ENCODE measurements at places on chromosomes 3 and 15.

DNA sequence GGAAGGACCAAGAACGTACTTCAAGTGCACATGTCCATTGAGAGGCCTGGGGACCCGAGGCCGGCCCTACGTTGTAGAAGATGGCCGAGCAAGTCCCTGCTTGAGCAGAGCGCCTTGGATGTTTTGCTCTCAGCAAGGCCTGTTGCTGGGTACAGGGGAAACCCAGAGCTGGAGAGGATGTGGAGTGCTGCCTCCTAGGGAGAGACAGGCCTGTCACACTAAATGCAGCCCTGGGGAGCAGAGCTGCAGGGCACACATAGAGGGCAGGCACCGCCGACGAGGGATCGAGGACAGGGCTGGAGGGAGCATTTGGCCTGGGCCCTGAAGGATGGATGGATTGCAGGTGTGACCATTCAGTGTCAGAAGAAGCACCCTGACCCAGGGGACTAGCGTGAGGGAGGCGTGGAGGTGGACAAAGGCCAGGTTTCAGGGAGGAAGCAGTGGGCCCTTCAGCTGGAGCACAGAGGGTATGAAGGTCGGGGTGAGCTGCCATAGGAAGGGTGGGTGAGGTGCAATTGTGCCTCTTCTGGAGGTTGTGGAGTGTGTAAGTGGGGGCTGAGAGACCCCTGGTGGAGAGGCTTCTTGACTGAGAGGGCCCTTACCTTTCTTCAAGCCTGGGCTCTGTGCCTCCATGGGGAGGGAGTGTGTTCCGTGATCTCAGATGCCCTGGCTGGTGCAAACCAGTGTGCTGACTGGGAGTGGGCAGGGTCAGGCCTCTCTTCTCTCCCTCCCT lies 142.4 kb downstream of the CHDH start:
- peak; percentile 41 for DNase-seq

GRCh38 chr15:41983221-41983620 lies 10.9 kb upstream of the EHD4 start:
- no peak for DNase-seq

- no peak for DNase-seq
These were observed 2.1 kb downstream of the MYD88 start for GRCh38 chr3:38140326-38141172.

DNA sequence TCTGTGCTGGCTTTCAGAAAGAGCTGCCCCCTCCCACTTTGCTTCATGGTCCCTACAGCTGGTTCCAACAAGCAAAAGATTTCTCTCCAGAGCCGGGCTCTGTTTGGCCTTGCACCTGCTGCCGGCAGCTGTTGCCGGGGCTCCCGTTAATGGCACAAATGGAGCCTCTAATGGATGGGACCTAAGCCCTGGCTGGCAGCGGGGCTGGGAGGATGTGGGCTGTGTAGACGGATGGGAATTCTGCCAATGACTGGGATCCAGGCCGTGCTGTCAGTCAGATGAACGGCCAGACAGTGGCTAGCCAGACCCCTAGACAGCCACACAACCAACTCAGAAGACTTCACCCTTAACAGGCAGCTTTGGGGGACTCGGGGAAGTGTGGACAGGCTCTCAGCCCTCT lies 88.0 kb downstream of the RPLP1 start:
- no peak for DNase-seq

DNA sequence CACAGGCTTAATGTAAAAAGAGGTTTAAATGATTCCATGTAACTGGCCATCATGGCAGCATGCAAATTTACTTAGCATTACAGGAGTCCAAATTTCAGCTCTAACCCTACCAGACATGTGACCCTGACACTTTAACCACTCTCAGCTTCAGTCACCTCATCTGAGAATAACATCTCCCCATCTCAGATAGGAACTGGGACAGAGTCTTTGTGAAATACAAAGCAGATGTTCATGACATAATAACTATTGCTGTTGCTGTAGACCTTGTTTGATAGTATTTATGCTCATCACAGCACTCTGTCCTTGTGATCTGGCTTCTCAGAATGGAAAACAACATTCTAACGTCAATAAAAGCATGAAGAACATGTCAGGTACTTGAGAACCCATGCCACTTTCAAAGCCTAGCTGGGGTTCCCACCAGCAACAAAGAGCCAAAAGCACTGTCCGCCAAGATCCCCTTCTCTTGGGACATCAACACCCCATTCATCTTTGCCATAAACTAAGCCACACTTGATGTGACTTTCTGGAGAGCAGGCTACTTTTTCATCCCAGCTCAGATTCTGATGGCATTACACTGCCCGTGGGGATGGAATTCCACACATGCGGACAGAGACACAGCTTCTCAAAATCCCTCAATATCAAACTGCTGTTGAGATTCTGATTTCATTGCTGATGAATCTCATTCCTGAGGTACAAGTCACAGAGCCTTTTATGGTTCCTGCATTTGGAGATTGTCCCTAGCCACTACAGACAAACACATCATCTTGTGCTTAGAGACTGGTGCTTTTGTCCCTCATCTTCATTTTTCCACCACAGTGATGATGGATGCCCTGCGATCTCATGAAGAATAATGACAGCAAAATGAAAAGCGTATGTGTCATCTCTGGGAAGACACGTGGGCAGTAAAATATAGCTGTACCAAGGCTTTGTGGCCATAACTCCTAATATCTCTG lies 202.7 kb downstream of the TNIK start:
- DNase-seq = no peak

GRCh38 chr3:14550181-14550580 lies 10.0 kb upstream of the GRIP2 start:
- DNase-seq = no peak

- DNase-seq = peak; percentile 72
These were observed 26.5 kb downstream of the ATRIP start for GRCh38 chr3:48472923-48473616.

GRCh38 chr3:160707187-160707794 lies 30.3 kb downstream of the ARL14 start:
- no peak for DNase-seq

DNA sequence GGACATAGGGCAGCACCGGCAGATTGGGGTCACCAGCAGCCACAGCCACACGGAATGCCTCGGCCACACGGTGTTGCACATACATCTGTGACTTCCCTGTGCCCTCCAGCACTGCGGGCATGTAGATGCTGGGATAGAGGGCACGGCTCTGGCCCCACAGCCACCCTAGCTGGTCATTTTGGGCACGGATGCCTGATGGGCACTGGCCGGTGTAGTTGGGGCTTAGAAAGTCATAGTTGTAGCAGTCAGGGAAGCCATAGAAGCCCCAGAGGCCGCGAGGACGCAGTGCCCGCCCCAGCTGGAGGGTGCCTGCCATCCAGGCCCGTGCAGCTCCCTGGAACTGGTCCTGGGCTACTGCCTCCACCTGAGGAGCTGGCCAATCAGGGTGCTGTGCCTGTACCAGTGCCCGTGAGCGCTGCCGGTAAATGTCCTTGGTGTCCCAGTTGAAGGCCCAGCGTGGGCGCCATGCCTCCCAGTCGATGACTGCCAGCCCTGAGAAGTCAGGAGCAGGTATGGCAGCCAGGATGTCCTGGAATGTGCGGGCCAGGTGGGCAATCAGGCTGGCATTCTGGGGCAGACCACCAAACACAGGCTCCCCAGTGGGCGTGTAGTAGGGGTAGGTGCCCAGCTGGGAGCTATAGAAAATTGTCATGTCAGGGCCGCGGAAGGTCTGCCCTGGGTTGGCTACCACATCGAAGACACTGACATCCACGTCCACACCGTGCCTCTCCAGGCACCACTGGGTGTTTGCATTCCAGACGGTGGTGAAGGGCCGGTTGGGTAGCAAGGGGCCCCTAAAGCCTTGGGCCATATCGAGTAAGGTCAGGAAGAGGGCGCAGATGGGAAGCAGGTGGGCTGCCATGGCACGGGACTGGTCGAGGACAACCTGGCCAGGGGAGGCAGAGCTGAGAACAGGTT lies 1.0 kb downstream of the HYAL1 start:
- DNase-seq = no peak

DNA sequence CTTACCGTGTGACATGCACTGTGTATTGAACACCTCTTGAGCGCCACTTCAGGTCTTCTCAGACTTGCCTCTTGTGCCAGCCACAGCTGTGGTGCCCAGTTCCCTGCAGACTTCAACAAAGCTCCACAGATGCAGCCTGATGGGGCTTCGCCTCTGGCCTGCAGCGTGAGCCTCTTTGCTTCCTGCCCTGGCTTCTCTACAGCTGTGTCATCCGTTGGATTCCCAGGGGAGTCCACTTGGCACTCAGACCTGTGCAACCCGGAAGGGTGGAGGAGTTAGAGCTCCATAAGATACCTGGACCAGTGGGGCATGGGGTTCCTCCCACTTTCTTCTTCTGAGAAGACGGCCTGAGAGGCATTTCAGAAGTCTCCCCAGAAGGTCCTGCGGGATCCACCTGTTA lies 57.7 kb upstream of the BNIP2 start:
- DNase-seq = no peak

- no peak for DNase-seq
These were observed 196.3 kb downstream of the BCHE start for GRCh38 chr3:165640970-165641369.

DNA sequence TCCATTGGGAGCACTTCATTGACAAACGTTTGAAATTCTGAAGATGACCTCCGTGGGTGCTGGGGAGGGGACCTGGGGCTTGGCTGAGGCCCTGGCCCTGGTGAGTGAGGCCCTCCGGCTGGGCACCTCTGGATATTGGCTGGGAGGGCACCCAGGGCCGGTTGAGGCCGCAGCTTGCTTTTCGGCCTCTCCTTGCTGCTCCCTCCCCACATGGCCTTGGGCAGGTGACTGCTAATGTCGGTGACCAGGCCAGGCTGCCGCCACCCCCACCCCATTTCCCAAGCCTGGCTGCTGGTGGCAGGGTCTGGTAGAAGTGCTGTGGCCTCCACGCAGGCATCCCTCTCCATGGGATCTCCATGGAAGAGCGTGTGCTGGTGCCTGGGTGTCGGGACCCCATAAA lies 39.5 kb downstream of the TM2D3 start:
- DNase-seq = no peak

- no peak for DNase-seq
These were observed 109.6 kb upstream of the TMCO5A start for GRCh38 chr15:37824717-37825382.

- DNase-seq = no peak
These were observed 887 bp downstream of the OXTR start for GRCh38 chr3:8768364-8769087.

DNA sequence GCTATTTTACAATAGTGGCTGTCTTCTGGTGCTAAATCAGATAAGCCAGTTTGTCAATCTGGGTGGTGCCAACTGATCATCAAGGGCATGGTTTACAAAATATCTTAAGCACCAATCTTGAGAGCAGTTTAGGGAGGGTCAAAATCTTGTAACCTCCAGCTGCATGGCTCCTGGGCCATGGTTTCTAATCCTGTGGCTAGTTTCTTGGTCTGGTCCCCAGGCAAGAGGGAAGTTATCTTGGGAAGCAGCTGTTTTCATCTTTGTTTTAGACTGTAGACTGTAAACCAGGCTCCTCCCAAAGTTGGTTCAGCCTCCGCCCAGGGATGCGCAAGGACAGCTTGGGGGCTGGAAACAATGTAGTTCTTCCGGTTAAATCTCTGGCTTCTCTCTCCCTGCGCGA lies 166.8 kb downstream of the IL1RAP start:
- DNase-seq = no peak

- no peak for DNase-seq
These were observed 13.1 kb downstream of the PLXNA1 start for GRCh38 chr3:126995926-126996512.
